ENCODE measurements at places on chromosomes 11 and 22.
A peak's percentile ranks its signal among the peaks of the same experiment; 100 is the strongest.

GRCh38 chr11:12026331-12027211 is 18.1 kb upstream of the DKK3 start:
- DNase-seq, result no peak

- DNase-seq, result peak; percentile 39
These were observed 2.6 kb downstream of the C11orf21 start for GRCh38 chr11:2298795-2299761.

DNA sequence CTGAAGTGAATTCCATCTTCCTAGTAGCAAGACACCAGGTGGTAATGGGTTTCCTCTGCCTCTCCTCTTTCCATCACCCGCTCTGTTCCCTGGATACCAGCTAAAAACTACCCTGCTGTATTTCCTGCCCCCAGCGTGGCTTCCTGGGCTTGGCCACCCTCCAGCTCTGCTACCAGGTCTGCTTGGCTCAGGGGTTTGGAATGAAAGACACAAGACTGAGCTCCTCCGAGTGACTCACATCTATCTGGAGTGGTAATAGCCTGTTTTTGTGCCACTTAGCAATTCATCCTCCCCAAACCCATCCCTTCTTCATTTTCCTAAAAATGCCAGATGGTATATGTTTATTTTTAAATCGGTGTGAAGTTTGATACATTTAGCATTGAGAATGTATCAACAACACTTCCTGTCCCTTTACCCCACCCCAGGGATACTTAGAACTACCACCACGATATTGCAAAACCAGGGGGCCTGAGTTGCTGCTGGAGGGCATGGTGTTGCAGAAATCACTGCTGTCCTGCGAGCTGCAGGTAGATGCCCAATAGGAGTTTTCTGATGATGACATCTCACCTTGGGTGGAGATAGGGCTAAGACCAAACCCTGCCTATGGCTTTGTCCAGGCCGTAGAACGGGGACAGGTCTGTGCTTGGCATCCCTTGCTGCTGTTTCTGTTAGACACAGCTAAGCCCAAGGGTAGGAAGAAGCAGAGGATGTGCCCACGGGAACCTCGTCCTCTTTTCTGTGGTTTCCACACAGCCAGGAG is 7.5 kb upstream of the MICAL3 start:
- peak; percentile 24 for DNase-seq

- DNase-seq, result no peak
These were observed 90.5 kb downstream of the NTM start for GRCh38 chr11:131460931-131461330.

- no peak for DNase-seq
These were observed 10.4 kb upstream of the LINC01488 start for GRCh38 chr11:69470793-69471728.

DNA sequence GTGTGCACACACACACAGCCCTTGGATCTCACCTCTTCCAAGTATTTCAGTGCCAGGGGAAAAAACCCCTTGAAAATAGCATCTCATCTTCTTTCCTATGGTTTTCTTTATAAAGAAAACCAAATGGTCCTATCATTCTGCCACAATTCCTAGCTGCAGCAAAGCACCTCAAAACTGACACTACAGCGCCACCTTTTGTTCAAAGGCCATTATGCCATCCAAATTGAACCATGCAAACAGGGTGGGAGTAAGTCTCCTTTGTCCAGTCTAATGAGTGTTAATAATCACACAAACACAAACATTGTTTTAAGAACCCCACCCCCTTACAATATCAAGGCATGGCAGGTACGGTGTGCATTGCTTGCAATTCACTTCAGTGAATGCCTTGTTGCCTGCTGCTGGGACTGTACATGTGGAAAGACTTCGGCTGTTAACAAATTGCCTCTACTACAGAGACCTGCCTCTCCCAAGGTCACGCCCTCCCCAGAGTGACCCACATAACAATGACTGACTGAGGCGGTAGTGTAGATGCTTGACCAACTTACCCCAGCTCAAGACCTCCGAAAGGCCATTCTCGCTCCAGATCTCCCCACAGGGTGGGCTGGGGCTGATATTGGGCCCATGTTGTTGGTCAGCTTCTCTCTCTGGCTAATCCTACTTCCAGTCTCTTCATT is 31.7 kb downstream of the FAM181B start:
- DNase-seq, result peak; percentile 46

GRCh38 chr11:60871378-60872061 is 4.2 kb downstream of the ZP1 start:
- DNase-seq, result no peak

GRCh38 chr11:12539572-12539971 is 134.6 kb upstream of the TEAD1 start:
- no peak for DNase-seq

DNA sequence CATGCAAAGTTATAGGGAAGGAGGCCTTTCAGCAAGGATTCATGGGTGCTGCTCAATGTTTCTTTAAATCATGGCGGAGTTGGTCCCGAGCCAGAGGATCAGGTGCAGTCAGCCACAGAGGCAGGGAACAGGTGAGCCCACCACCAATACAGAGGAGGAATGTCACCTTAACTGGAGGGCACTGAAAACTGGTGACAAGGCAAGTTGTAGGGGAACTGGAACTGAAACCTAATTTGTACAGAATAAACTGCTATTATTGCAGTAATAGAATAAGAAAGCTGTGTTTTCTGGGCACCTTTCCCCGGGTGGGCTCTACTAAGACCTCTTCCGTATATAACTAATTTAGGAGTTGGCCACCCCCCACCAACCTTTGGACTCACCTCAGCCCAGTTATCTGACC is 296.0 kb upstream of the NARS2 start:
- DNase-seq, result no peak

GRCh38 chr11:86623041-86623621 is 49.3 kb downstream of the ME3 start:
- no peak for DNase-seq

DNA sequence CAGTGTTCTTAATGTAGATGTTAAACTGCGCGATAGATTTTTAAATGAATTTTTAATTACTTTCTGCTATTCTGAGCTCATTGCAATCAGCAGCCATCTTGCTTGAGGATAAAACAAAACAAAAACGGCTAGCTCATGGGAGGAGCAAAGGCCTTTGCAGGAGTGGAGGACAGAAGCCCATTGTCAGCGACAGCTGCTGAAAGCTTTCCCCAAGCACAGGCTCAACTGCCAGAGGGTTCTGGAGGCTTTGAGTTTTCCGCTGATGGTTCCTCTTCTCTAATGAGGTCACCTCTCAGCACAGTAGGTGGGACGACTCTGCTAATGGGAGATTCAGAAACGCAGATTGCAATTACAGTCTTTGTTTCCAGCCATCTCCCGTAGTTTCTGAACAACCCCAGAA is 167.1 kb upstream of the TTC12 start:
- DNase-seq, result peak; percentile 74

- no peak for DNase-seq
These were observed 5.5 kb downstream of the UNC93B1 start for GRCh38 chr11:67998150-67999045.

- DNase-seq, result no peak
These were observed 9.2 kb upstream of the RRP7A start for GRCh38 chr22:42528591-42529307.

GRCh38 chr11:67516806-67517205 is 6.4 kb downstream of the CABP2 start:
- no peak for DNase-seq

- peak; percentile 79 for DNase-seq
These were observed at the start of gene CTNND1 for GRCh38 chr11:57761301-57762234. Gene CTNND1 (plus strand): TSS chr11:57761802. CDS start chr11:57791479, 29,677 bp downstream.

GRCh38 chr11:69636512-69637197 is 4.3 kb upstream of the CCND1 start:
- no peak for DNase-seq

- DNase-seq, result peak; percentile 8
These were observed 952 bp downstream of the YAP1 start for GRCh38 chr11:102111011-102111786.

GRCh38 chr22:29073618-29074275 is 912 bp downstream of the KREMEN1 start:
- DNase-seq, result no peak

DNA sequence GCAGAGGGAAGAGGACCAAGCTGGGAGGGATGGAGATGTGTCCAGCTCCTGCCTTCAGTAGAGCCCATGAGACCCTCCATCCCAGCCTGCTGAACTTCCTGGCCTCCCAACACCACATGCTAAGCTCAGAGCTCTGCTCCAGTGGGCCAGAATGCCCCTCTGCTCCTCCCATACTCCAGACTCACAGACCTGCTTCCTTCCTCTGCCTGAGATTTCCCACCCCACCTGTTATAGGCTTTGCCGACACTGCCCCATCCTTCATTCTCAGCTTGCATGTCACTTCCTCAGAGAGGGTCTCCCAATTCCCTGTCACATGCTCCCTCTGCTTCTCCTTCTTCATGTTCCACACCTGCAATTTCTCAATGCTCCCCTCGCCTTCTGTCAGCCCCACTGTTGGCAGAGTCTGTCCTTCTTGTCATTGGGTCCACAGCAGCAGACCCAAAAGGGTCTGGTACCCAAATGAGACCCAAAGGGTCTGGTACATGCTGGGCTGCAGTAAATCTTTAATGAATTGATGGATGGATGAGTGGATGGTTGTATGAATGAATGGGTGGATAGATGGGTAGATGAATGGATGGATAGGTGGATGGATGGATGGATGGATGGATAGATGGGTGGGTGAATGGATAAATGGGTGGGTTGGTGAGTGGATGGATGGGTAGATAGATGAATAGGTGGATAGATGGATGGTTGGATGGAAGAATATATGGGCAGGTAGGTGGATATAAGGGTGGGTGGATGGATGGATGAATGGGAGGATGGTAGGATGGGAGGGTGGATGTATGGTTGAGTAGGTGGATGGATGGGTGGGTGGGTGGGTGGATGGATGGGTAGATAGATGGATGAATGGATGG is 105.3 kb upstream of the FGF3 start:
- peak; percentile 3 for DNase-seq

GRCh38 chr11:12932485-12932884 is 76.6 kb upstream of the RASSF10 start:
- no peak for DNase-seq

GRCh38 chr11:25794804-25795203 is 537.1 kb upstream of the ANO3 start:
- no peak for DNase-seq

DNA sequence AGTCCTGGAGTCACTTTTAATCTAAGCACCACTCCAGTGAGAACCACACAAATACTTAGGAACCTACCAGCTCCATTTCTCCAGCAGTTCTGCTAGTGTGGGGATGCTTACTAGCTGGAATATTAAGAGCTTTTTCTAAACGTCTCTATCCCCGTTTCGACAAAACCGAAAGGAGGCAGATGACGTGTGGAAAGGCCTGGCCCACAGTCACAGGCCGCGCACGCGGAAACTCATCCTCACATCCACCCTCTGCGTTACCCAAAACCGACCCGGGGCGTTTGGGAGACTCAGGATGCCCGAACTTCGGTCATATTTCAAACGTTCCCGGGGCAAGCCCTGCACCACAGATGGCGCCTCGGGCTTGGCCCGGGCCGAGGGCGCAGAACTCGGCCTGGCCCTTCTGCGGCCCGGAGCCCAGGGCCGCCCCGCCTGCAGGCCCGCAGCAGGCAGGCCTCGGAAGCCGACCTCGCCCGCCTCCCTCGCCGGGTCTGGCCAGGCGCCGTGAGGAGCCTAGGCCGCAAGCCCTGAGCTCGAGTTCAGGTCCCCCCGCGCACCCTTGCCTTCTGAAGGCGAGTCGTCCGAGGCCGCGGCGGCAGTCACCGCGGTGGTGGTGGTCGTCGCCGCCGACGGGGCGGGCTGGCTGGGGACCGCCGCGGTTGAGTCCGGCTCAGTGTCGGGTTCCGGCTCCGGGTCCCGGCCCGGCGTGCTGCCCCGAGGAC is 473 bp downstream of the FNBP4 start:
- DNase-seq, result peak; percentile 12

- DNase-seq, result peak; percentile 68
These were observed 15.9 kb downstream of the RHOG start for GRCh38 chr11:3824714-3825472.

DNA sequence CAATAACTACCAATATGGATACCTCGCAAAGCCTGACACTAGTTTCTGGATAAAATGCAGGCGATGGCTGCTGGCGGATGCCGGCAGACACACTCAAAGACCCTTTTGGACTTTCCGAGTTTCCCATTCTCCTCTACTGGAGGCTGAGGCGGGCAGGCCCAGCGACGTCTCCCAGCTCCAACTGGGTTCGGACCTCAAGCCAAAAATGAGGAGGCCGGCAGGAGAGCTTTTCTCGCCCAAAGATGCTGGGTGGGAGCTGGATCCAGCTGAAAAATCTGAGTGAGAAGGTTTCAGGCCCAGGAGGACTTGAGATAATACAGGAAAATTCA is 428 bp upstream of the FEZ1 start:
- no peak for DNase-seq

DNA sequence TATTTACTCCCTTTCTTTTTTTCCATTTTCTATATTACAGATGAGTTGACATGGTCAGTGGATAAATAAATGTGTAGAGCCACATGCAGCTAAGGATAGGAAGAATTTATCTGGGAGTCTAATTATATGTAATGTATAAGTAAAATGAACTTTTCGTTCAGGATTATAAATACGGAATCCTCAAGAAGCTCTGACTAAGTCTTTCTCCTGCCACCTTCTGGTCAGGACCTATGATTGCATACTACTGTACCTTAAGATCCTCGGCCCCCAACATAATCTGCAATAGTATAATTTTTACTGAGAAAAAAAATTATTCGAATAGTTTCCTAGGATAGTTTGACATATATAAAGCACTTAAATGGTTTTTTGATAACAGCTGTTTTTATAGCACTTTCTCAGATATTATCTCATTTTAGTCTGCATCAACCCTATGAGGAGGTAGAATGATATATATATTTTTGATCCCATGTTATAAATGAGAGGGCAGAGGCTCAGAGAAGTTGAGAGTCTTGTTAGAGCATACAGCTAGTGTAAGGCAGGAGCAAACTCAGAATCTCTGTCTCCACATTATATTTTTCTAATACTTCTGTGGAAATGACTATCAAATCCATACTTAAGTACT is 36.1 kb downstream of the CCDC90B start:
- peak; percentile 7 for DNase-seq

DNA sequence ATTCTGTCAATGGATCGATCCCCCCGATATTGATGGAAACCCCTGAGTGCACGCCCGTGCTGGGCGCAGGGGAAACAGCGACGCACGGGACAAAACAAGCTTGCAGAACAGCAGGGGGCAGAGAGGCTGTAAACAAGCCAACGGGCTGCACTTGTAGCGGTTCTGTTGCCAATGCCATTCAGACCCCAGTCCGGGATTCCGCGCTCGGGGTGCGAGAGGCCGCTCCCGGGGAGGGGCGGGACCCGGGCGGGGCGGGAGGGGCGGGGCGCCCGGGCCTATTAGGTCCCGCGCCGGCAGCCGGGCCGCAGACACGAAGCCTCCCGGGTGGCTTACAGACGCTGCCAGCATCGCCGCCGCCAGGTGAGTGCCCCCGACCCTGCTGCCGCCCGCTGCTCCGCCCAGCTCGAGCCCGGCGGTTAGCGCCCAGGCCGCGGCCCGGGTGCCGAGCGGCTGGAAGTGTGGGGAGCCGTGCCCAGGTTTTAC is at the start of gene BIK:
TSS of gene BIK (plus strand) at position 307 of the 483 bp plus-strand sequence. CDS start 13,273 bp downstream, outside the sequence.
- DNase-seq, result peak; percentile 71

DNA sequence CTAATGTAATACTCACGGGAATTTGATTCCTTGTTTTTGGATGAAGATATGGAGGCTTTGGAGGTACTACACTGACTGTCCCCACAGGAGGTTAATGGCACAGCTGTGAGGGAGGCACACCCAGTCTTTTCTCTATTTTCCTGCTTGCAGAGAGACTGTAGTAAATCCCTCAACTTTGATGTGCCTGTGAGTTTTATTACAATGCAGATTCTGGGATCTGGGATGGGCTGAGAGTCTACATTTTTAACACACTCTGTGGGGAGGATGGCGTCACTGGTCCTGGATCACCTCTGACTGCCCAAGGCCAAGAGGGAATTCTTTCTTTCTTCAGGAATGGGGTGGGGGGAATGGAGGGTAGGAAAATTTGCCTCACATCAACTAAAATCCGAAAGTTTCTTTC is 80.2 kb upstream of the NTM start:
- no peak for DNase-seq

Measured in BE2C (cell line).